CMK (cell line): ENCODE measurements at places on chromosomes 2 and 18.

DNA sequence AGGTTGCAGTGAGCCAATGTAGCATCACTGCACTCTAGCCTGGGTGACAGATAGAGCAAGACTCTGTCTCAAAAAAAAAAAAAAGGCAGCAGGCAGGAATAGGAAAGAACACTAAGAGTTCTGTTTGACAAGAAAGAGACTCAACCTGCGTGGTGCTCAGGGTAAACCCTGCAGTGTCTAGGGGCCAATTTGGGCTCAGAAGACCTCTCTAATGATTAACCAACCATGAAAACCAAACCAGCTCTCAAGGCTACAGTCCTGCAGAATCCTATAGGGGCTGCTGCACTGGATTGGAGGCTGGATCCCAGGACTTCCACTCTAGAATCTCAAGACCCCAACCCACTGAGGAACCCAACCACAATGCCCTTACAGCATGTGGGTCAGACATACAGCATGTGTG, 2.4 kb downstream of the TRABD2A start:
- DNase-seq = no peak

GRCh38 chr2:48948400-48949125, 193.0 kb upstream of the LHCGR start:
- no peak for DNase-seq

DNA sequence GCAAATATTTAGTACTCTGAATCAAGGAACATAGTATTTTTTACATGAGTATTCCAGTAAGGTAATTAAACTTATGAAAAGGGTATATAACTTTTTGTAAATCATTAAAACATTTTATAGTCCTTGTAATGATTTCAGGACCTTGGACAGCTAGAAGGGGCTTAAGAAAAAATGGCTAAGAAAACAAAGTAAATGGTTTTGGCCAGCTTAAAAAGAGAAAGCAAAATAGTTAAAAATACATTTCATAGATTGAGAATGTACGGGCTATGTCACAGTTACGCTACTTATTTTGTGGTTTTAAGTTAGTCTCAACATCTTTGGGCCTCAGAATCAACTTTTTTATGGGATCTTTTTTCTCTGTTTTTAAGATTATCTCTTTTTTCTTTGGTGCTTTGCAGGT, 26.7 kb downstream of the POLI start:
- no peak for DNase-seq

GRCh38 chr2:23788100-23788499, 138.8 kb downstream of the ATAD2B start:
- no peak for DNase-seq

GRCh38 chr2:120681696-120682288, 53.9 kb upstream of the GLI2 start:
- DNase-seq = no peak

DNA sequence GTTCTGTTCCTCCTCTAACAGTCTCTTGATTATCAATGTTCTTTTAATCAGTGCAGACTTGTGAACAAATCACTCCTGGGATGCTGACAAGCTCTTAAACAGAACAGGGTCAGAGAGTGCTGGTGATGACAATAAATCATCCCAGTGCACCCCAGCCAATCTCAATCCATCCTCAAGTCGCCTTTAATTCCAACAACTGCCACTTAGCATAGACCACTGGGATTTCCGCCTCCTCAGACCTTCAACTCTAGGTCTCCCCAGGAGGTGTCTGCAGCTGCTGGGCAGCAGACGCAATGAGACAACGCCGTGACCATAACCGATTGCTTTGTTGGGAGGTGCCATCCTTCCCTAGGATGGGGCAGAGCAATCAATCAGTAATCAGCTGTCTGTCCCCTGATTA, 184.2 kb upstream of the ACAA2 start:
- no peak for DNase-seq

GRCh38 chr18:24460388-24460787, at the start of gene HRH4:
Gene HRH4 (plus strand): TSS chr18:24460637. CDS start chr18:24460729, 92 bp downstream.
- DNase-seq = no peak

DNA sequence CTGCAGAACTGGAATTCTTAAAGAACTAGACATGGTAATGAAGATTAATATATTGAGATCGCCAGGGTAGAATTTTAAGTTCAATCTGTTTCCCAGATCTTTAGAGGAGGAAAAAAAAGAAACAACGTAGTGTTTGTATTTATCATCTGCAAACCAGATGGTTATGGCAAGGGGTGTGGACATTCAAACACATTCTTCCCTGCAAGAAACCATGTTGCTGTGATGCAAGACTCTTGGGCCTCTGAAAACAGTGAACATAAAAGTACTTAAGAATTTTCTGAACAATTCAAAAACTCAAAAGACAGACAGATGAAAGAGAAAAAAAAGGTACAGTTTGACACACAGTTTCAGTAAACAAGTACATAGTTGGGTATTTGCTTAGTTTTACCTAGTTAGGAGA, 35.6 kb downstream of the COL5A2 start:
- no peak for DNase-seq

- no peak for DNase-seq
These were observed 14.6 kb downstream of the NOL10 start for GRCh38 chr2:10675131-10675530.
